ENCODE measurements at places on chromosomes 16 and 17.
A peak's percentile ranks its signal among the peaks of the same experiment; 100 is the strongest.

DNA sequence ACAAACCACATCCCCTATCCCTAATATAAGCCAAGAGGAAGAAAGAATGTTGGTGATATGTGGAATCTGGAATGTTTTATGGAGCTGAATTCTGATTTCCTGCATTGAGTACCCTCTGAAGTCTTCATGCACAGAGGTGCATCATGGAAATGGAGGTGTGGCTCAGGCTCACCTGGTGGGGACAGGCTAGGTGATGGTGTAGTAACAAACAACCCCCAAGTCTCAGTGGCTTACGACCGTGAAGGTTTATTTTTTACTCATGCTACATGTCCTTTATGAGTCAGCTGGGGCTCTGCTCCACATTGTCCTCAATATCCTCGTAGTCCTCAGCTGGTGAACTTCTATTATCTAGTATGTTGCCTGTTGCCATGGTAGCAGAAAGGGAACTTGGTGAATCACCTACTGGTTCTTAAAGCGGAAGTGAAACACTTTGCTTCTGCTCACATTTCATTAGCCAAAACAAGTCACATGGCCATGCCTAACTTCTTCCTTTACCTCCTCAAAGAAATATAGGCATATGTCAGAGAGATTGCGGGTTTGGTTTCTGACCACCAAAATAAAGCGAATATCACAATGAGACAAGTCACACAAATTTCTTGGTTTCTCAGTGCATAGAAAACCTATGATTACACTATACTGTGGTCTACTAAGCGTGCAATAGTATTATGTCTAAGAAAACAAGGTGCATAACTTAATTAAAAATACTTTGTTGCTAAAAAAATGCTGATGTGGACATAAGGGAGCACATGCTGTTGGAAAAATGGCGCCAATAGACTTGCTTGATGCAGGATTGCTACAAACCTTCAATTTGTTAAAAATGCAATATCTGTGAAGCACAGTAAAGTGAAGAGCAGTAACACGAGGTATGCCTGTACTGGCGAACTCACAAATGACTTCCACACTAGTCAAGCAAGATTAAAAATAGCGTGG, at the start of gene PMFBP1:
TSS of gene PMFBP1 (minus strand) at position 51 of the 930 bp plus-strand sequence. CDS start 947 bp downstream, outside the sequence.
- DNase-seq, result no peak

DNA sequence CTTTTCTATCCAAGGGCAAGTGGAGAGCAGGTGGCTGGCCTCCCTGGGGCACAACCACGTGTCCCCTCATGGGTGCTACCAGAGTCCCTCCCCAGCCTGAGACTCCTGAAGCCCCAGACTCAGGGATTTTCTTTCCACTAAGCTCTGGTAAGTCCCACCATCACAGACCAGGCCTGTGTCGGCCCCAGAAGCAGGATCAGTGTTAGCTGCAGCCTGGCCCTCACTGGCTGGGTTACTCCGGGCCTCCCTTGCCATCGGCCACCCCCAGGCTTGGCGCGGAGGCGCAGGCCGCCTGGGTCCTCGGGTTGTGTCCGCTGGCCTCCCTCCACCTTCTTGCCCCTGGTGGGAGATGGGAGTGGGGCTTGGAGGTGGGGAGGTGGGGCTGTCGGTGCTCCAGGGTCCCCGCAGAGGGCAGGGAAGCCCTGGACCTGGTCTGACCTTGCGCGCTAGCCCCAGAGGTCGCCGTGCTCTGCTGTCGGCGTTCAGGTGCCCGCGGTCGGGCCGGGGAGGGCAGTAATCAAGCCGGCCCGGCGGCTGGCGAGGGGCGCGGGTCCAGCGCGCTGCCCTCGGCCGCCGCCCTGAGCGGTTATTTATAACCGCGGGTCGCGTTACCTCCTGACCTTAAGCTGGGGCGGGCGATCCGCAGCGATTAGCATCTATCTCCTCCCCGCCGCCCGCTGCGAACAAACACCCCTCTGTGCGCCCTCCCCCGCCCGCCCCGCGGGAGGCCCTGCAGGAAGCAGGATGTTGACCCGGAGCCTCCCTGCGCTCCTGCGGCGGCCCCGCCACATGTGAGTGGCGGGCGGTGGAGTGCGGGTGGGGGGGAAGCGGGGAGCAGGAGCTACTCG, 78.1 kb upstream of the TOB1 start:
- DNase-seq, result peak; percentile 73

- no peak for DNase-seq
Measured at GRCh38 chr17:74526681-74527080, 4.6 kb downstream of the CD300LB start.

GRCh38 chr17:14859542-14859941, 405.6 kb downstream of the PMP22 start:
- no peak for DNase-seq
